ENCODE measurements at places on chromosomes 2 and 18. TPM values are rescaled to one million over a fixed set of nuclear protein-coding genes. Genes with fewer than 3 reads are reported as not detected.

TUBB8B gene
- not detected for total RNA-seq

ZC3H6 gene
- 4.3 TPM for total RNA-seq

PTPRN gene
- total RNA-seq: not detected

TMEM37 gene
- total RNA-seq: 70.5 TPM

NEU2 gene
- total RNA-seq: not detected

PCBP1 gene
- 176 TPM for total RNA-seq

CD28 gene
- total RNA-seq: 0.86 TPM

LRP1B gene
- 1.4 TPM for total RNA-seq

LNPK gene
- 20.2 TPM for total RNA-seq

NEB gene
- total RNA-seq: 5.9 TPM

OTOS gene
- total RNA-seq: not detected

CIB4 gene
- total RNA-seq: not detected

QPCT gene
- total RNA-seq: 1.5 TPM

CARF gene
- 5.1 TPM for total RNA-seq

GRB14 gene
- total RNA-seq: 43.8 TPM

SETBP1 gene
- 16.4 TPM for total RNA-seq

FOXI3 gene
- total RNA-seq: not detected

CPO gene
- total RNA-seq: 0.22 TPM

DNAJB2 gene
- total RNA-seq: 39.7 TPM

CHN1 gene
- total RNA-seq: 2.4 TPM

UGT1A10 gene
- 0.11 TPM for total RNA-seq

LMAN2L gene
- 13.6 TPM for total RNA-seq

CRYGD gene
- total RNA-seq: not detected

CCDC88A gene
- total RNA-seq: 22.3 TPM

LCLAT1 gene
- 12.5 TPM for total RNA-seq

DRC1 gene
- total RNA-seq: not detected

RESP18 gene
- not detected for total RNA-seq

TRABD2A gene
- not detected for total RNA-seq

CFAP53 gene
- not detected for total RNA-seq

RAPH1 gene
- 76.6 TPM for total RNA-seq

FAM228A gene
- 0.18 TPM for total RNA-seq

DBI gene
- 206 TPM for total RNA-seq

PFN4 gene
- 0.29 TPM for total RNA-seq

ARHGEF4 gene
- total RNA-seq: not detected

HOXD13 gene
- not detected for total RNA-seq

CYRIA gene
- 3.9 TPM for total RNA-seq

COLEC11 gene
- total RNA-seq: 25.2 TPM

SH3RF3 gene
- 0.90 TPM for total RNA-seq

SMC6 gene
- 8.8 TPM for total RNA-seq

Measured in right lobe of liver (tissue), 6 donors.